ENCODE measurements at places on chromosomes 4 and X.

GRCh38 chr4:101870874-101871273 is 80.3 kb downstream of the BANK1 start:
- DNase-seq, result no peak

- DNase-seq, result no peak
Measured at GRCh38 chr4:131159261-131159660, 1989.8 kb upstream of the PCDH10 start.

GRCh38 chr4:10023050-10023419 is 1.7 kb upstream of the SLC2A9 start:
- no peak for DNase-seq

GRCh38 chrX:129006491-129006890 is 516.8 kb downstream of the SMARCA1 start:
- no peak for DNase-seq

- no peak for DNase-seq
Measured at GRCh38 chrX:64456828-64457227, 61.6 kb upstream of the MTMR8 start.

DNA sequence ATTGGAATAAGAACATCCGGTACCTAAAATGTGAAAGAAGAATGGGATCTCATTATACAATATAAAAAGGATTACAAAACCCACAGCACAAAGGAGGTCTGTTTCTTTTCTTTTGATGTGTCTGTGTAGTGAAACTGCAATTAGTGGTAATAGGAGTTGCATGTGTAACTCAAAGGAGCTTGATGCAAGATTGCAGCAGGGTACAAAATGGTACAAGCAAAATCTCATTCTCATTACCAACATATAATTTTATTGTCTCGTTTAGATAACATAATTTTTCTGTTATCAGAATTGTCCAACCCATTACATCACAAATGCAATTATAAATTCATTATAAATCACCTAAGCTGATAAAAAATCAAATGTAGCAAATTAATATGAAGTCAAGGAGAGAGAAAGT is 47.1 kb upstream of the CCSER1 start:
- DNase-seq, result no peak

- no peak for DNase-seq
Measured at GRCh38 chr4:44668526-44668925, 9.7 kb upstream of the GUF1 start.

DNA sequence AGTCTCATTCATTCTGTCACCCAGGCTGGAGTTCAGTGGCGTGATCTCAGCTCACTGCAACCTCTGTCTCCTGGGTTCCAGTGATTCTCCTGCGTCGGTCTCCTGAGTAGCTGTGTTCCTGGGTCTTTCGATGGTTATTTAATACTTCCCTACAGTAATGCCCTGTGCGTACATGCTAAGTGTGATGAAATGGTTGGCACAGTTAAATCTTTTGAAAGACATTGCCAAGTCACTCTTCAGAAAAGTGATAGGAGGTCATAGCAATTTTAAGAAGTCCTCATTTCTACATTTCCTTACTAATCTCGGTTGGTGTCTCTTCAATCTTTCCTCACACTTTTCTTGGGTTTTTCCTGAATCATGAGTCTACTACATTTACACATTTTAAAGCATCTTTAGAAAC is 14.4 kb downstream of the HTT-AS start:
- DNase-seq, result no peak

DNA sequence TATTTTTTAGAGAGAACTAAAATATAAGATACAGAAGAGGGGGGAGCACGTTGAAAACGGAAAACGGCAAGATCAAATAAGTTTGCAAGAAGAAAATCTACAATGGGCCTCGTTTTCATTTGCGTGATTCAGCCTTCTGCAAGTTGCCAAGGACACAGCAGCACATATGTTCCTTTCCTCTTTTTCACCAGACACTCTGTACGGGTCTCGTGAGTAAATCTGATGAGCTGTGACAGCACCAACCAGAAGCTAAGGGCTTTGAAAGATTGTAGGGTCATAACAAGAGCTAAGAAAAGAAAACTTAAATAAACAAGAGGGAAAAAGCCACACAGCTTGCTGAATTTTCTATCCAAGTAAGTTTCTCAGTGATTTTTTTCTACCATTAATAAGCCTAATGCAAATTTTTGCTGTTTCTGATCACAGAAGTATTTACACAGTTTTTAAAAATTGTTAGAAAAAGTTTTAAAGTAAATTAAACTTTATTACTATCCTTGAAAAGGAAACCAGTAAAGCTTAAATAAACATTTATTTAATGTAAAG is 63.4 kb downstream of the SCML2 start:
- DNase-seq, result peak; percentile 40

- DNase-seq, result peak; percentile 86
Measured at GRCh38 chr4:145936997-145937901, 1.4 kb downstream of the ZNF827 start.

DNA sequence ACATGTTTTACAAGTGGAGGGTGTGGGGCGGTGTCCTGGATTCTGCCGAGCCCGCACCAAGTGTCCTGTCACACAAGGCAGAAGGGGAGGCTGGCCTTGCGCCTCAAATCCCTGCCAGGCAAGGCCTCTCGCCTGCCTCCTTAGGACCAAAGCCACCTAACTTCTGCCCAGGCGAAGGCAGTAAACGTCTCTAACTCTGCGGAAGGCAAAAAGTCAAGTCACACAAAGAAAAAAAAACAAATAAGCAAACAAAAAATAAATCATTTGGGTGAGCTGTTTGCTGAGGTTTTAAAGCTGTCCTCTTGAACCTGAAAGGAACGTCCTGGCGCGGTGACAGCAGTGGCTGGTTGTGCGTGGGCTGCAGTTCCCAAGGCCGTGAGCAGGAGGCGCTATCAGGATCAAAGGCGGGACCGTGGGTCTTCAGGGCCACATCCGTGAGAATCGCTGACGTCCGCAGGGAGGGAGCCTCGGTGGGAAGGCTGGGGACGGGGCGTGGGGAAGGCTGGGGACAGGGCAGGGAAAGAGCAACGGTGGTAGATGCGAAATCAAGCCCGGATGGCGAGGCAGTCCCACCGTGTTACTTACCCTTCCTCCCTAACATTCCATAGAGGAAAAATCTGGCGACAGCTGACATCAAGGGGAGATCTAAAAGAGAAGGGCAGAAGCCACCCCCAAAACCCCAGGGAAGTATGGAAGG is 99.1 kb downstream of the TRAPPC11 start:
- no peak for DNase-seq

DNA sequence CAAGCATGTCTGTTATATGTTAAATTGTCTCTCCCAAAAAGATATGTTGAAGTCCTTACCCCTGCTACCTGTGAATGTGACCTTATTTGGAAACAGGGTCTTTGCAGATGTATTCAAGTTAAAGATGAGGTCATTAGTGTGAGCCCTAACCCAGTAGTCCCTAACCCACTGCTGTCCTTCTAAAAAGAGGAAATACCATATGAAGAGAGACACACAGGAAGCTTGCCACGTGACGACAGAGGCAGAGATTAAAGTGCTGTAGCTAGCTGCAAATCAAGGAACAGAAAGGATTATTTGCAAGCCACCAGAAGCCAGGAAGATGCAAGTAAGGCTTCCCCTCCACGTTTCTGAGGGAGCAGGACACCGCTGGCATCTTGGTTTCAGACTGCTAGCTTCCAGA is 150.1 kb downstream of the HNRNPD start:
- no peak for DNase-seq

DNA sequence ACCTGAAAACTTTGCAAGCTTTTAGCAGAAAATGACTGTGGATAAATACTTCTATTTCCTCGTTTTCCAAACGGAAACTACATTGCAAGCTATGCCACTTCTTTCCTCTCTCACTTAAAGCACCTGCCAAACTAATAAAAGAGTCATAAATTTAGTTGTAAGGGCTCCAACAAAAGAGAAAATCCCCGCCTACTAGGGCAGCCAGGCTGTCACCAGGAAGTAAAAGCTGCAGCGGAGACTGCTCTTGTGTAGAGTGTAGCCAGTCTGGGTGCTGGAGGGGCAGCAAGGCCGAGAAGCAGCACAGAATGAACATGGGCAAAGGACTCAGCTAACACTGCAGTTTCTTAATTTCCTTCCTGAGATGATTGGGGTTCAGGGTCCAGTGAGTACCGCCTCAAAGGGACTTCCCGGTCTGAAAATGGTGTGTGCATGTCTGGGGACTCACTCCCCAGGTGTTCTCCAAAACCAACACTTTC is 89.3 kb upstream of the MAML3 start:
- DNase-seq, result no peak

Data from fibroblast of skin of right quadriceps (primary cell).